Nephron progenitor cell (in vitro differentiated cells): ENCODE measurements at places on chromosomes 3 and 15.

DNA sequence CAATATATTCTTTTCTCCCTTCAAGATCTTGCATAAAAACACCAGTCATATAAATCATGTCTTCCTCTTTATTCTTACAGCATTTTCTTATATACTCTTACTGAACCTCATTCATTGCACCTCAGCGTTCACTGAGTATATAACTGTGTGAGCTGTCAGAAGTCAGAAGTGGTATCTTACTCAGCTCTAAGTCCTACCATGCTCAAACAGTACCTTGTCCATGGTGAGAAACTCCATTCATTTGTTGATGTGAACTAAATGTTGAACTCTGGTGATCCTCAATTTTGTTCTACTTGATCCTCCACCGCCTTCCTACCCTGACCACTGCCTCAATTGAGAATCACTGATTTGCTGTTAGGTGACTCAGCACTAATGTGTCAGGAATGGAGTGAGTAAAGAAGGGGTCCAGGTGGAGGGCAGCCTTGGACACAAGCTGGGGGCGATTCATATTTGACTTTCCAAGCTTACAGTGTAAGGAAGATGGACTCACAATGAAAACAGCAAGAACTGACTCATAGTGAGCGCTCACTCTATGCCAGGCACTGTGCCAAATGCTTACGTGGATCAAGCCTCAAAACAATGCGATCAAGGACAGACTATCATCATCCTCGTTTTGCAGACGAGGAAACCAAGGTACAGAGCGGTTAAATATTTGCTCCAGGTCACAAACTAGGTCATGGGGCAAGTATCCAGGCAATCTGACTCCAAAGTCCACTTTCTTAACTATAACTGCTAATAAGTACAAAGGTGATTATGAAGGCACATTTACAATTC lies 13.5 kb upstream of the ZFYVE19 start:
- H3K4me1 ChIP-seq, result peaks cover 16% of the 10 kb centered on the region
- DNase-seq, result no peak
- no peak overlapping the region for H3K27ac ChIP-seq
- H3K4me3 ChIP-seq, result no peak overlapping the region

DNA sequence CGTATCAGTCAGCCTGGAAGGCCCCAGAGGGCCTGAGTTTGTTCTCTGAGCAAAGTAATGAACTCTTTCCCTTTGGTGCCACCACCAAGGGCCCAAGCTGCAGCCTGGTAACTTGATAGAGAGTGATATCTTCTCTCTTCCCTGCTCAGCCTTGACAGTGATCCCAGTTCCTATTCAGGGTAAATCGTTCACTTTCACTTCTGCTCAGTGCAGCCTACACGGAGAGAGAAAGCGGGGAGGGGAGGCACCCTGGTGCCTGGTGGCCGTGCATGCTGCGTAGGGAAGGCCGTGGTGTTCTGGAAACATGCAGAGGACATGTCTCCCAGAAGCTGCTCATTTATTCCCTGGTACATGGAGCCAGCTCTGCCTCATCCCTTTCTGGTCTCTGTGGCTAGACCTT lies 54.9 kb downstream of the KIF9 start:
- no peak for DNase-seq
- H3K4me3 ChIP-seq, result no peak overlapping the region

GRCh38 chr3:197068077-197068476 lies 38.5 kb upstream of the MELTF start:
- H3K4me3 ChIP-seq, result no peak overlapping the region
- peaks cover 39% of the 10 kb centered on the region for H3K36me3 ChIP-seq
- no peak overlapping the region for H3K27ac ChIP-seq
- no peaks in the 10 kb centered on the region for H3K4me1 ChIP-seq
- H3K27me3 ChIP-seq, result peaks cover 7% of the 10 kb centered on the region

DNA sequence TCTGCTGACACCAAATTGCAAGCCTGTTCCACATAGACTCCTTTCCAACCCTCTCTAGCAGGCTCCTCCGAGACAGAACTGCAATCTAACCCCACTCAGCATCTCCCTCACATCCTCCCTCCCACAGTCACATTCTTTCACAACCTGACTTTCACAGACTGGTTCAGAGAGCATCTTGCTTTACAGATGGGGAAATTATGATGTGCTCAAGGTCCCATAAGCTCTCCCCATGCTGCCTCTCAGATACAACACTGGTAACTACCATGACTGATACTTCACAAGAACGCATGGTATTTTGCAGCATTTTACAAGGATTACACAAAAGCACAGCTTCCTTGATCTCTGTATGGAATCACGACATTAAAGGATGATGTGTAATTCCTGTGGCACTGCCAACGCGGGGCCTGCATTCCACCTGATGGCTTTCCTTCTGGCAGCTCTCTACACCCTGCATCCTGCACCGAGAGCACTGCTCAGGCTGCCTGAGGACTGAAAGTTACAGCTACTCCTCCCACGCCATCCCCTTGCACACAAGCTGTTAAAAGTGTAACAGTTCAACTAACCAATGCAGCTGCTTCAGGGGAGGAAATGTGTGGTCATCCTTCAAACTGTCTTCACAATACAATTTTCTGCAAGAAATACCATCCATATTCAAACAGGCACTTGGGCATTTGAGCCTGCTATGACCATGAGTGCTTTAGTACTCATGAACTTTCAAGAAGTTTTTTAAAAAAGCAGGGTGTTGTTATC lies 27.6 kb downstream of the TBC1D2B start:
- no peaks in the 10 kb centered on the region for H3K36me3 ChIP-seq
- H3K4me1 ChIP-seq, result peaks cover 58% of the 10 kb centered on the region
- H3K4me3 ChIP-seq, result no peak overlapping the region
- H3K27me3 ChIP-seq, result no peaks in the 10 kb centered on the region

DNA sequence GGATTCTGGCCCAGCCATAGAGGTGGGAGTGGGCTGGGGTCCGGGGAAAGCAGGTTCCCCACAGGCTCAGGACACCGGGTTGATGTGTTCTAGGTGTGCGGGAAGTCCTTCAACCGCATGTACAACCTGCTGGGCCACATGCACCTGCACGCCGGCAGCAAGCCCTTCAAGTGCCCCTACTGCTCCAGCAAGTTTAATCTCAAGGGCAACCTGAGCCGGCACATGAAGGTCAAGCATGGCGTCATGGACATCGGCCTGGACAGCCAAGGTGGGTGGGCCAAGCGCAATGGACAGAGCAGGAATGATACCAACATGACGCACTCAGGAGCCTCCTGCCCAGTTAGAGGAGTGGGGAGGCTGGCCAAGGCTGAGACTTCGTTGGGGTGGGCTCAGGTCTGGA lies 28.2 kb downstream of the IDH2 start:
- peaks cover 14% of the 10 kb centered on the region for H3K4me1 ChIP-seq
- H3K27ac ChIP-seq, result no peak overlapping the region
- no peaks in the 10 kb centered on the region for H3K27me3 ChIP-seq
- no peak for DNase-seq

- H3K36me3 ChIP-seq, result no peaks in the 10 kb centered on the region
- no peak overlapping the region for H3K4me3 ChIP-seq
- peak overlapping the region; percentile 94 for H3K27ac ChIP-seq
- H3K4me1 ChIP-seq, result peaks cover 53% of the 10 kb centered on the region
These were observed 36.2 kb upstream of the FLNB start for GRCh38 chr3:57971975-57972374.

- H3K27me3 ChIP-seq, result no peaks in the 10 kb centered on the region
- peaks cover 26% of the 10 kb centered on the region for H3K4me1 ChIP-seq
- DNase-seq, result no peak
- no peak overlapping the region for H3K27ac ChIP-seq
- no peak overlapping the region for H3K4me3 ChIP-seq
These were observed 850.3 kb downstream of the ROBO1 start for GRCh38 chr3:78917536-78917935.

GRCh38 chr3:185976977-185977678 lies 39.3 kb upstream of the TRA2B start:
- H3K4me1 ChIP-seq, result no peaks in the 10 kb centered on the region
- DNase-seq, result peak; percentile 87
- no peak overlapping the region for H3K27ac ChIP-seq

GRCh38 chr3:38574411-38575278 lies 74.8 kb downstream of the SCN5A start:
- H3K4me3 ChIP-seq, result no peak overlapping the region
- no peak for DNase-seq
- no peaks in the 10 kb centered on the region for H3K36me3 ChIP-seq
- H3K27ac ChIP-seq, result no peak overlapping the region

- no peak for DNase-seq
- H3K27ac ChIP-seq, result no peak overlapping the region
- H3K4me1 ChIP-seq, result peaks cover 8% of the 10 kb centered on the region
- no peak overlapping the region for H3K4me3 ChIP-seq
- H3K27me3 ChIP-seq, result peaks cover 3% of the 10 kb centered on the region
These were observed 3.9 kb upstream of the CIDEC start for GRCh38 chr3:9883706-9884554.

DNA sequence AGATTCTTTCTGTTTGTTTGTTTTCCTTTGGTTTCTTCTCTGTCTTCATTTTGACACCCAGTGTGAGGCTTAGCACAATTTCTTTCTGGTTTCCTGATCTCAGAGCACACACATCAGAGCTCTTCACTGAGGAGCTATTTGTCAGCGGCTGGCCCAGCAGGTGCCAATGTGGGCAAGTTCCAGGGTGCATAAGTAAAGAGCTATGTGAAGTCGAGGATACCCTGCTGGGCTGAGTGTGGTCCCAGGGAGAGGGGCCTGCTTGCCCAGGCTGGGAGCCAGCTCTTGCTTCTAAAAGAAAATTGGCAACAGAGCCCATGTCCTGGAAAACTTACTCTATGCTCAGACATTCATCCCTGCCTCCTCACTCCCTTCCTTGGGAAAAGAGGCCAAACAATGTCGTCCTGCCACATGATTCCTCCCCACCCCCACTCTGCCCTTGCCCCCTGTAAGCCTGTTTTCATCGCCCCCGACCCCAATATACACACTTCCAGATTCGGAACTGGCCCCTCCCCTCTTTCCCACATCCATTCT lies 101.2 kb downstream of the ST8SIA2 start:
- no peaks in the 10 kb centered on the region for H3K36me3 ChIP-seq
- H3K4me1 ChIP-seq, result peaks cover 20% of the 10 kb centered on the region
- H3K27me3 ChIP-seq, result peaks cover 23% of the 10 kb centered on the region
- no peak overlapping the region for H3K27ac ChIP-seq
- DNase-seq, result no peak
- H3K4me3 ChIP-seq, result no peak overlapping the region

GRCh38 chr3:101141135-101141534 lies 147.9 kb upstream of the ABI3BP start:
- DNase-seq, result no peak
- H3K27ac ChIP-seq, result no peak overlapping the region
- H3K27me3 ChIP-seq, result no peaks in the 10 kb centered on the region
- no peaks in the 10 kb centered on the region for H3K36me3 ChIP-seq
- H3K4me3 ChIP-seq, result no peak overlapping the region

DNA sequence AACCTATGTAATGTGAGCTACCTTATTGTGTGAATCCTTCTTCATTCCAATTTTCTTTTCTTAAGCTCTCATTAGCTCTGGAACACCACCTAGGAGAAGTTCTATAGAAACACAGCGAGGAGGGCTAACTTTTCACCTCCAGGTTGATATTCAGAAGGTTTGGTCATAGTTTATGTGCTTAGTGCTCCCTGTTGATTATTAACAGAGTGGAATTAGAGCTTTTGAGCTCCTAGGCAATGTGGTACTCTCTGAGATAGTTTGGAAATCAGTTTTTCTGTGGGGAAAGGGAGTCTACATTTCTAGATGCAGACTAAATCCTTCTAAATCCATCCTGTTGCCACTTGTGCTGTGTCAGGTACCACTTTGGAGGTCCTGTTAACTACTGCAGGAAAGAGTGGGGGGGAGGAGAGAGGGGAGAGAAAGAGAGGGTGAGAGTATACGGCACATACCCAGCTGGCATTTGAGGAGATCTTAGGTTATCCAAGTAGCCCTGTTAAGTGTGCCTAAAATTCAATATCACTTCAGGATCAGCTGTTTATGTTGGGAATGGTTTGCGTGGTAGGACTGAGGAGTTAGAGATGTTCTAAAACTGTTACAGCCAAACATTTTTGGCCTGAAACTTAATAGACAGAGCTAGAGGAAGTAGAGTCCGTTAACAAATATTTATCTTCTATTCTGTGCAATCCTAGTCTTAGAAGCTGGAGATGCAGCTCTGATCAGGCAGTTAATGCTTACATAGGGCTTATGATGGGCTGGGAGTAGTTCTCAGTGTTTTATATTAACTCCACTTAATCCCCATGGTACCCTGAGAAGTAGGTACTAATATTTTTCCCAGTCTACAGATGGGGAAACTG lies 117.5 kb upstream of the PROK2 start:
- no peak for DNase-seq
- no peaks in the 10 kb centered on the region for H3K36me3 ChIP-seq
- H3K27me3 ChIP-seq, result peaks cover 18% of the 10 kb centered on the region
- peaks cover 3% of the 10 kb centered on the region for H3K4me1 ChIP-seq
- no peak overlapping the region for H3K4me3 ChIP-seq
- no peak overlapping the region for H3K27ac ChIP-seq

- peaks cover 15% of the 10 kb centered on the region for H3K4me1 ChIP-seq
- H3K27ac ChIP-seq, result no peak overlapping the region
- H3K36me3 ChIP-seq, result no peaks in the 10 kb centered on the region
- no peak overlapping the region for H3K4me3 ChIP-seq
These were observed 4.3 kb upstream of the LRRC58 start for GRCh38 chr3:120353463-120353862.

GRCh38 chr3:17741621-17742101 lies 770 bp downstream of the TBC1D5 start:
- H3K4me1 ChIP-seq, result peaks cover 81% of the 10 kb centered on the region
- no peaks in the 10 kb centered on the region for H3K27me3 ChIP-seq

GRCh38 chr3:184248454-184249411 lies at the start of gene ALG3:
TSS of gene ALG3 (minus strand) at chr3:184248962. CDS start at chr3:184248940, 22 bp downstream.
- peak within 1 kb of the TSS; percentile 95 for H3K4me3 ChIP-seq
- peak; percentile 91 for DNase-seq
- peaks cover 11% of the 10 kb centered on the region for H3K36me3 ChIP-seq

- H3K4me1 ChIP-seq, result peaks cover 29% of the 10 kb centered on the region
- H3K36me3 ChIP-seq, result no peaks in the 10 kb centered on the region
- H3K4me3 ChIP-seq, result no peak overlapping the region
- H3K27me3 ChIP-seq, result no peaks in the 10 kb centered on the region
- no peak for DNase-seq
These were observed 58.6 kb upstream of the PHLDB2 start for GRCh38 chr3:111800472-111800871.

- H3K27me3 ChIP-seq, result no peaks in the 10 kb centered on the region
- H3K27ac ChIP-seq, result peak overlapping the region; percentile 46
- no peaks in the 10 kb centered on the region for H3K36me3 ChIP-seq
- no peak overlapping the region for H3K4me3 ChIP-seq
- peak; percentile 21 for DNase-seq
These were observed 401.4 kb downstream of the TBL1XR1 start for GRCh38 chr3:176795891-176796290.

DNA sequence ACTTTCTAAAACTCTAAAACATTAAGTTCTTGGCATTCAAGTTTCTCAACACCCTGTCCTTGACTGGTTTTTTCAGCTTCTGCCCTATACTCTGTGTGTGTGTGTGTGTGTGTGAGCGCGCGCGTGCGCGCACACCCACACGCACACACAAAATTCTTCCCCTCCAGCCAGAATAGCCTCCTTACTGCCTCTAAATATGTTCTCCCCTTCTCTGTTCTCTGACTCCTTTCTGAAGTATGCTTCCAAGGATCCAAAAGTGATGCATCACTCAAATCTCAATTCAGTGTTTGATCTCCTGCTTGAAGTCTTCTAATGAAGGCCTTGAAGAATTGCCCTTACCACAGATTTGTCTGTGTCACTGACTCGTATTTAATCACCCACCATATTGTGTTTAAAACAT lies 129.8 kb downstream of the SLC25A26 start:
- H3K4me3 ChIP-seq, result no peak overlapping the region
- no peak for DNase-seq
